ENCODE measurements at places on chromosomes 5 and 9. TPM values are rescaled to one million over a fixed set of nuclear protein-coding genes. Genes with fewer than 3 reads are reported as not detected.

DNA sequence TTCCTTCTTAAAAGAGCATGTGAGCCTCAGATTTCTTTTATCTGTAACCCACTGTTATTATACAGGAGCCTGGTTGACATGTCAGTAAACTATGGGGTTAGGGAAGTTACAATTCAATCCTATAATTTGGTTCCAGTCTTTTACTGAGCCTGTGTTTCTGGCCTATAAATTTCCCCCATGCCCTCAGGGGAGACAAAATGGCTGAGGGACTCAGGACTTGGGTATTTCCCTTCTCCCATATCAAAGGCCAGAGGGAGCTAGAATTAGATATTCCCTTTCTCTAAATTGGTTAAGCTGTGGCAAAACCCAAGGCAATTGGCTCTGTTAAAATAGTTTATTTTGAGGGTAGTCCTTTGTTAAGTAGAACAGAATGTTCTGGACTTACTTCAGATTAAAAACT is 823.2 kb downstream of the TLE1 start:
- no peak for DNase-seq

GRCh38 chr5:175889910-175890684 is 18.7 kb downstream of the CPLX2 start:
- DNase-seq, result no peak

DNA sequence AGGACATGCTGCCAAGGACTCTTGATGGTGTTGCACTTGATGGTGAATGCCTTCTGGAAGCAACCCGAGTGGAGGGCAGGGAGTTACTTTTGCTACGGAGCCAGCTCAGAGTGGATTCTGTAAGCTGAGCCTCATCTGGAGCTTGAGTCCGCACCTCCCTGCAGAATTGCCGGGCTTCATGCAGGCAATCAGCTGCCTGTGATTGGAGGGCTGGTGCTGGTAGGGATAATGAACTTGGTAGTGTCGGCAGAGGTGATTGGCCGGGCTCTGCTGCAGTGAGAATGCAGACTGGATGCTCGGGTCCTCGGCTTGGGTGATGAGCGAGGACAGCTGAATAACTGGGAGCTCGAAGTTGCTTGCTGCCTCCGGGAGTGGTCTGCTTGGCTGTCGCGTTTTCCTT is 23.1 kb downstream of the SLC25A25 start:
- peak; percentile 95 for DNase-seq

DNA sequence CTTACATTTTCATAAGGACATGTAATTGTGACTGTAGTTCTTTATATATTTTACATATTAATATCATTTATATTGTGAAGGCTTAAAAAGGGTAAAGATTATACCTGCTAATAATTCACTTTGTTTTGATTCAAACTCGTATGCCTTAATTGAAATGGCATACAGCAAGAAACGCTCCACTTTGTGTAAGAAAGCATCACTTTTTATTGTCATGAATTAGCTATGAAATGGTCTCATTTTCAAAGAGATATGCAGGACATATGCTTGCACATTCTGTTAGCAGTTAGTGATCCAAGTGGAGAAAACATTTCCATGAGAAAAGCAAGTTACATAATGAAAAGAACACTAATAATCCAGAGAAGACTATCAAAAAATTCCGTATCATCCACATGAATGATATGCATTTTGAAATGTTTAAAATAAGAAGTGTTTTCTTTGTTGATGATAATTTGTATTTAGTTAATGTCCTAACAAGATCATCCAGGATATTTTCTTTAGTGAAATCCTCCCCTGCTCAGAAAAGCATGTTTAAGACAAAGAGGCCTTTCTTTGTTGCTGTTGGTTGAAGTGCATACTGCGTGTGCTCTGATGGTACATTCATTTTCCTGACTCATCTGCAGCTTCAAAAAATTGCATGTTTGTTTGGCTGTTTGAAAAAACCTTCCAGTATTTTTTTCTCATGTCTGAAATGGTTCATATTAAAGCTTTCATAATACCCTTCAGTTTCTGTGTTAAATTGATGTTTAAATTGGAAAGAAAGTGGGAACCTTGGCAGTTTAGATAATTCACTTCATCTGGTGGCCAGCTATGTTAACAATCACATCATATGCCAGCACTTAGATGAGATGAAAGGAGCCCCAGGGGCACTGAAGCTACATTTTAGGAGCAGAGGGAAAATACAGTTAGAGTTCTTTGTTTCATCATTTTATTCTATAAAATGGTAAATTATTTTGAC is 242.2 kb downstream of the CSNK1G3 start:
- no peak for DNase-seq

DNA sequence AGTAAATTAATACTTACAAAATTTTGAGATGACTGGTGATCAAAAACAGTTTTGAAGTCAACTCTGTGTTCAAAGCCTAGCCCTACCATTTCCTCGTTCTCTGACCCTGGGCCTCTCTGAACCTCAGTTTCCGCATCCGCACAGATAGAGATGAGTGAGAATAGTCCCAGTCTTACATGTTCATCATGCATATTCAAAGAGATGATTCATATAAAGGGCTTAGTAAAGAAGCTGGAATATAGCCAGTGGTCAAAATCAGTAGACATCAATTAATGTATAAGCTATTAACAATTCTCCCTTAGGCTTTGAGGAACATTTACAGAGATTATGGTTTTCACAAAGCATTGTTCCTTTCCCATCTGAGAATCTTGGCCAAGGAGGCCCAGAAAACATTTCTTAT is 250.6 kb downstream of the SPOCK1 start:
- no peak for DNase-seq

DNA sequence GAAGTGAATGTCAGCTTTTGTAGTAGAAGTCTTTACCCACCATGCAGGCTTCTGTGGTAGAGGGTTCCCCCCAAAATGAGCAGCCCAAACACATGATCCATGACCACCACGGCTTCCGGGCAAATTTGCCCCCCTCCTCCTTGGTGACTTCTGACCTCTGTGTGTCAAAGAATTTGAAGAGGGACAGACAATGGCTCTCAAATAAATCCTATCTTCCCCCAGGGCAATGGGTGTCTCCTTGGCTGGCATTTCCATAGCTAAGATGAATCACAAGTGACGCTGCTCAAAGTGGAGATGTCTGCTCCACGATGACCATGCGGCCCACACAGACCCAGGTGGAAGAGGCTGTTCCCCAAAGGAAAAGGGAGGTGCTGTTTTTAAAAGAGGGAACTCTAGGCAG is 30.2 kb upstream of the BOD1 start:
- DNase-seq, result no peak

RHOBTB3 gene
- 348 TPM for total RNA-seq

KIF12 gene
- 3.3 TPM for total RNA-seq

DNA sequence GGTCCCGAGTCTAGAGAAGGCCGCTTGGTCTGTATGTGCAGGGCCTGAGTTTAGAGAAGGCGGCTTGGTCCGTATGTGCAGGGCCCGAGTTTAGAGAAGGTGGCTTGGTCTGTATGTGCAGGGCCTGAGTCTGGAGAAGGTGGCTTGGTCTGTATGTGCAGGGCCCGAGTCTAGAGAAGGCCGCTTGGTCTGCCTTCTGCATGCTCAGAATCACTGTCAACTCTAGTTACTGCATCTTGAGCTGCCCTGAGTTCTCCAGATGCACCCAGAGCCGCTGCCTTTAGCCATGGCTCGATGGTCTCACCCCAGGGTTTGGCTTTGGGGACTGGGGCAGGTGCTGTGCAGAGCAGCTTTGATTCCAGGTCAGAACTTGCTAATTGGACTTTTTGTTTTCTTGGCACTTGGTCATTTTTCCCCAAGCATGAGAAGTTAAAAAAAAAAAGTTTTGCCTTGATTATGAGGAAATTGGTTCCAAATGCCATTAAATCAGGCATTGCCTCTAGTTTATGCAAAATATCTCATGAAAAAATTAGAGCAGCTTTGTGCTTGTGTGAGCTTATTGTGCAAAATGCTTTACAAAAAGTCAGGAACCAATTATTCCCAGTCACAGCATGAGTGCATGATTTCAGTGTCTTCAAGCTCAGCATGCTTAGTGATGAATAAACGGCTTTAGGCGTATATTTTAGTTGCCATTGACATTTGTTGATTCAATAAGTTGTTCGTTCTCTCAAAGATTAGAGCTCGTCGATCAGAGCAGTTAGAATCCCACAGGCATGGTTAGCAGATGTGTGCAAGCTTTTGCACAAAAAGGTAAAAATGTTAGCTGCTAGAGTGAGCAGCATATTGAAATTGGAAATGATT is 25.4 kb upstream of the EXOC3 start:
- no peak for DNase-seq

SLC46A2 gene
- not detected for total RNA-seq

GRCh38 chr9:108869092-108869725 is 7.1 kb downstream of the ACTL7A start:
- DNase-seq, result no peak

DNA sequence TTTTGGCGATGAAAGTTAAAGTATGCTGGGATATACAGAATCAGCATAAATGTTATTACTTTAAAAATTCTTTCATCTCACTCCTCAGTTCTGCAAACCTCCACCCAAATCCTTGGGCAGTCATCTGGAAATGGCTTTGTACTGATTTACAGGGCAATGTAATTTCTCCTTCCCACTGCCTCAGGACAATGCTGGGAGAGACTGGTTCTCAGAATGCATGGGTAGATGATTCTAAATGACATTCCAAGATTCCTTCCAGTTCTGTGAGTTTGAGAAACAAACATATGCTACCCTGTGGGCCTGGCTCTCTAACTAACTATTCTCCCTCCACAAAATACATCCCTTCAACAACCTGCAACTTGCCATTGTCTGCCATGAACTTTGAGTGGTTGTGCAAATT is 7.5 kb upstream of the PSAT1 start:
- DNase-seq, result no peak

DDX4 gene
- not detected for total RNA-seq

DNA sequence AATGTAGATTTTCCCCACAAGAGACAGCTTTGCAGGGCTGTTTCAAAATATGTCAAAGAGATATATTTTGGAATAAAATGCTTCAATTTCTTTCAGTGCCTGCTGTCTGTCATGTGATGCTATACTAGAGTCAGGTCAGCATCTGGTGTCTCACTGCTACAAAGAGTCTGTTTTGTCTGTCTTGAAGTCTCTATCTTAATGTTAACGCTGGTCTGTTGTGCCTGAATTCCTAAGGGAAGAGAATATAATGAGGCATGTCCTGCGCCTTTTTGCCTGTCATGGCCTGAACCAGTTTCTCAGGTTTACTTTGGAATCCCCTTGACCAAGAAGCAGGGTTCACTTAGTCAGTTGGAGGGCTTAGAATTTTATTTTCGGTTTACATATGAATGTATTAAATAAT is 176.4 kb downstream of the PDZD2 start:
- DNase-seq, result no peak

- DNase-seq, result no peak
Observed at GRCh38 chr9:123894822-123895221, 35.1 kb downstream of the DENND1A start.

ECM2 gene
- total RNA-seq, result 5.6 TPM

SARDH gene
- total RNA-seq, result 2.5 TPM

- no peak for DNase-seq
Observed at GRCh38 chr9:81193362-81194339, 495.7 kb downstream of the TLE1 start.

- no peak for DNase-seq
Observed at GRCh38 chr5:39256477-39257235, 37.3 kb upstream of the FYB1 start.

COL23A1 gene
- 0.16 TPM for total RNA-seq

- no peak for DNase-seq
Observed at GRCh38 chr5:82399111-82399510, 121.0 kb upstream of the RPS23 start.

MEGF10 gene
- 20.0 TPM for total RNA-seq
